ENCODE measurements at places on chromosomes 3 and 15.

DNA sequence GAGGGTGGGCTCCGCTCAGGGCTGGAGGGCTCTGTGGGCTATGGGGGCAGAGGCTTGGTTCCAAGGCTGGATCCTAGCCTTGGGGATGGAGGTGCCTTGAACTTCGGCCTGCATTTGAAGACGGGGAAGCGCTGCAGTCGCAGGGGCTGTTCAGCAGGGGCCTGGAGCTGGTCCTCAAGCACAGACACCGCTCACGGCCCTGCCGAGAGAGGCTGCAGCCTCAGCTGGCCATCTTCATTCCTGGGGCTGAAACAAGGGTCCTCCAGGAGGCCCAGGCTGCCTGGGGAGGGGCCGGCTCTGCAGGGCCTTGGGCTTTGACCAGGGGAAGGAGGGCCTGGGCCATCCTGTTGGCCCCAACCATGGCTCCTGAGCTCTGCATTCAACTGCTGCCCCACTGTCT lies 25.6 kb upstream of the PLXND1 start:
- no peak for DNase-seq

DNA sequence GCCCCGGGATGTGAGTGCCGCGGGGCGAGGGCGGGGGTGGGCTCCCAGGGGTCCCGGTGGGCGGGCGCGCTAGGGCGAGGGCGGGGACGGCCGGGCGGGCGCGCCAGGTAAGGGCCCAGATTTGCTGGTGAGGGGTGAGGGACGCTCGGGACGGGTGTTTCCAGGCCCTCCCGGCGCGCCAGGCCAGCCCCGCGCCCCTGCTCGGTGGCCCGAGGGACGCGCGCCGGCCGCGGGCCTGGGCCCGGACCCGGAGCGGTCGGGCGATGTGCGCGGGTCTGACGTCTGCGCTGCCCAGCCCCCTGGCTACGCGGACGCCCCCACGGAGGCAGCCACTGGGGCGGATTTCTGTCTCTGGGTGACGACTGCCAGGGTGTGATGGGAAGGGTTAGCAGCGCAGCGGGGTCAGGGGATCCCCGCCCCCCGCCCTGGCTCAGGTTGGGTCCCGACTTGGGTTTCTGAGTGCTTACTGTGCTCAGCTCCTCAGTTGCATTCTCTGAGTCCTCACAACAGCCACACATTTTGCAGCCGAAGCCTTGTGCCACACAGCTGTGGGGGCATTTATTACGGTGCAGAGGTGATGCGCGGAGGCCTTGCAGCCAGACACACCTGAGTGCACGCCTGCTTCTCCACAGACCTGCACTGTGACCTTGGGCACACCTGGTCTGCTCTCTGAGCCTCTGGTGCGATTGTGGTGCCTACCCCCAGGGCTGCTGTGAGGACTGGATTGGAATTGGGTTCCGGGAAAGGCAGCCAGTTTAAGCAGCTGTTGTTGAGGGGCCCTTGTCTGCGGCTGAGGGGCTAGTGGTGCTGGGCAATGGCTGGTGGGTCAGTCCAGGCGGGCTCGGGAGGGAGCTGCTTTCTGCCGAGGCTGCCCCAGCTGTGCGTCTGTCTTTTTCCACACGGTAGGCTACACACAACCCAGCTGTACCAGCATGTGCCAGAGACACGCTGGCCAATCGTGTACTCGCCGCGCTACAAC lies 523 bp downstream of the HDAC11 start:
- peak; percentile 11 for DNase-seq

DNA sequence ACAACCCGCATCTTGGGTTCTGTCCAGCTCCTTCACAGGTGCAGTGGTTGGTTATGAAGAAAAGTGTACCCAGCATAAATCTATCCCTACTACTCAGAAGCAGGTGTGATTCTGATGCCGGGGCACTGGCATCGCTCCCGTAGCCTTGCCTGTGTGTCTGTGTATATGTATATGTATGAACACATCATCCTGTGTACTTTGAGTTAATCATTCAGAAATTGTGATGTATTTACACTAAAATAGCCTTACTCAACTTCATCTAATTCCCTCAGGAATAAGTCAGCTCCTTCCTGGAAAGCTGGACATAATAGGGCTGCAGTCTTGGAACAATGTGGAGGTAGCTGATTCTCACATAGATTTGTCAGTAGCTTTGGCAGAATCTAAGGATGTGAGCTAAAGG lies 6.7 kb upstream of the ZBED2 start:
- DNase-seq = no peak

- no peak for DNase-seq
Measured at GRCh38 chr3:139774560-139775302, 97.0 kb upstream of the NMNAT3 start.

- no peak for DNase-seq
Measured at GRCh38 chr3:142501004-142501926, 53.4 kb upstream of the XRN1 start.

All from stimulated activated CD8-positive, alpha-beta memory T cell treated with anti-CD3 and anti-CD28 coated beads, Interleukin-4, amount 100 ng/mL, for 24 hours (primary cell).